ENCODE measurements at places on chromosomes 7 and 10.

DNA sequence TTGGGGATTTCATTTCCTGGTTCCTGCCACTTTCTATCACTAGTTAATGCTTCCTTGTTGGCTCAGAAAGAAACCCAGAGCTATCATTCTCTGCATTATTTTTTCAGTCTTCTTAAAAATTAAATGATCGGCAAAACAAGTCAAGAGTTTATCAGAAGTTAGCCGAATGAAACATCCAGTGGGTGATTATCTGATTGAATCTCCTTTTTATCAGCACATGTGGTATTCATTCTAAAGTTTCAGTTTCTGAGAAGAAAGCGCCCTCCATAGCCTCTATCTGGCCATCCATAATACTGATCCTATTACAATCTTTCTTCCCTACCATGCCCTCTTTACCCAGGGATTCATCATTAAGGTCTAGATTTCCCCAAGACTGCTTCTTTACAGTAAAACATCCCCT, 71.8 kb downstream of the OSBPL3 start:
- DNase-seq, result no peak

DNA sequence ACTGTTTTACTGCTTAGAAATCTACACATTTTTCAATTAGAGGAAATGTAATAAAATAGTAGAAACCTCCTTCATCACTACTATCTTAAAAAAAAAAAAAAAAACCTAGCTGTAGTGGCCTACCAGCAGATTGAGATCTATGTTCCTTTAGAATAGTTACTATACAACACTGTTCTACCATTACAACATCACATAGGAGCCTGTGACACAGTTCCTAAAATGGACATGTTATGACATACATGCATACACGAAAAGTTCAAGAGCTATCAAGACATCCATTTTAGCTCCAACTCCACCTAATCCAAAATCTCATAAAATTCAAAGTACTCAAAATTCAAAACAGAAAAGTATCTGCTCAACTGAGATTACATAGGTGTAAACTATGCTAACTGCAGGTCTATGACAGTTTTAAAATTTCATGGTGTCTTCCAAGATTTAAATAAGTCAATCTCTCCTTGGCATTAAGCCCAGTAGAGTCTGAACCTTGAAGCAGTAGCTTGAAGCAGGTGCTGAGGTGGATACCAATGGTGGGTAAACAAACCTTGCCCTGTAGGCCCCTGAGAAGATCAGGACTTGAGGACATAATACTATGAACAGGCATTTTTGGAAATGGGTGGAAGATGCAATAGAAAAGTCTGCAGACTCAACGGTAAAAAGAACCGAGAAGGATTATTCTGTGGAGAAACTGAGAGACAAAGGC, 17.0 kb downstream of the CACUL1 start:
- DNase-seq, result no peak

GRCh38 chr10:94645285-94645684, 38.2 kb upstream of the CYP2C18 start:
- DNase-seq, result no peak

GRCh38 chr10:70736525-70736924, 48.7 kb downstream of the TBATA start:
- no peak for DNase-seq

- DNase-seq, result no peak
These were observed 12.6 kb downstream of the CYP26A1 start for GRCh38 chr10:93086289-93086688.

- peak; percentile 92 for DNase-seq
These were observed at the start of gene ZNF394 for GRCh38 chr7:99499721-99500636. TSS of gene ZNF394 (minus strand) at chr7:99500281. CDS start at chr7:99500093, 188 bp downstream.

DNA sequence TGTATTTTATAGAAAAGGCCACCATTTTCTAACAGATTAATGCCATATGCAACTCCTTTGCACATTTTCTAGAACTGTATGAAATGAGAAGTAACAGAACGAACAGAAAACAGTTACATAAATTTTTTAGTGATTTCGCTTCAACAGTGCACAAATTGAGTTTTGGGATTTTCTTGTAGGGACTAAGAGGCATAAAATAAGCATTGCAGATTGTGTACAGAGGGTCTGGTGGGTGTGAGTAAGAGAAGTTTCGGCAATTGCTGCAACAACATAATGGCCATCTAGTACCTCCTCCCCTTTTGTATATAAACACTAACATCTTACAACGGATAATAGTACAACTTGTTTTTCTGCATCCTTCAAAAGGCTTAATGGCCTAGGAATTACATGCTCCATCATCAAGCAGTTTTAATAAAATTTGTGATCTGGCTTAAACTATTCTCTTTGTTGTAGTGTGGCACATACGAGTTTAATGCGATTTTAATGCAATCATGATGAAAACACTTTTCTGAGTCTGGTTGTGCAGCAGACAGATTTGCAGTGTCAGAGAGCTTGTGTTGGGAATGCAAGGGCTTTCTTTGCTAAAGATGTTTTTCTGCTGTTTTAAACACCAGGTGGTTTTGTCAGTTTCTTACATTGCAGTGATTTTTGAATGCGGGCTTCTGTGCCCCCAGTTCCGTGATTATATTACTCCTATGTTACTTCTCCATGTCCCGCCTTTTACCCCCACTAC, 2.9 kb downstream of the GLCCI1 start:
- no peak for DNase-seq

GRCh38 chr7:18239212-18239611, 211.6 kb upstream of the PRPS1L1 start:
- DNase-seq, result no peak

- no peak for DNase-seq
These were observed 100.4 kb upstream of the PDLIM1 start for GRCh38 chr10:95391164-95391563.

DNA sequence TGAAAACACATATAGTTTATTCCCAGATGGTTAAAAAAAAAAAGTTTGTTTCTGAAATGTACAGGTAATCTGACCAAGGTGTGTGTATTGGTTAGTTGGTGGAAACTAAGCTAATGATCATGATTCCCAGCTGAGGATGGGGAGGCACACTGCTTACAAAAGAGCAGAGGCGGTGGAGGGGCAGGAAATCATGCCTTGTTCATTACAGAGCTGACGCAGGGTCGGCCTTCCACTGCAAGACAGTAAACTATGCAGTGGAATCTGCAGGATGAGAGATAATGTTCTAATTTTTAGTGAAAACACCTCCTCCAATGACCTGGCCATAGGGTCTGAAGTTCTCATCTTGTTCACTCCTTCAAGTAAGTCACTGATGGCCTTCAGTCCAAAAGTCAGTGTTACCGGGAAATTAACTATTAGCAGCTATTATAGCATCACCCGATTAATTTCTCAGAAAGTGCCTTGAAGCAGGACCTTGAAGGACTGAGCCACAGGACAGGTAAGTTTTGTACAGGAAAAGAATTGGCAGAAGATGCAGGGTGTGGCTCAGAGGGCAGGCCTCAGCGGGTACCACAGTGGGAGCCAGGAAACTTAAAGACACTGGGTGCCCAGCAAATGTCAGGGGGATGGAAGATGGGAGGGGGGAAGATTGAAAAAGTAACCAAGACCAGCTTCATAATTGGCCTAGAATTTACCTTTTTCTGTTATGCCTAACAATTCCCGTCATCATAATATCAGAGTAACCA, 36.0 kb downstream of the MYOF start:
- peak; percentile 33 for DNase-seq

- no peak for DNase-seq
These were observed 41.2 kb downstream of the FGFR2 start for GRCh38 chr10:121556918-121557573.

GRCh38 chr10:12455318-12455717, 106.0 kb downstream of the CAMK1D start:
- no peak for DNase-seq

GRCh38 chr7:137020351-137020750, 151.9 kb downstream of the CHRM2 start:
- peak; percentile 5 for DNase-seq

- no peak for DNase-seq
These were observed 821.0 kb upstream of the IGFBP3 start for GRCh38 chr7:46741938-46742540.

GRCh38 chr10:132195366-132196075, 8.8 kb downstream of the DPYSL4 start:
- DNase-seq, result no peak

GRCh38 chr7:54541669-54542625, at the start of gene VSTM2A:
TSS of gene VSTM2A (plus strand) at chr7:54542375. CDS start at chr7:54542731, 356 bp downstream.
- DNase-seq, result peak; percentile 25

- no peak for DNase-seq
These were observed 12.8 kb upstream of the JMJD1C start for GRCh38 chr10:63478564-63478963.

- DNase-seq, result no peak
These were observed 5.9 kb upstream of the SUN1 start for GRCh38 chr7:826230-826917.

Measured in NCI-H146 (cell line).